H7 (cell line): ENCODE measurements at places on chromosomes 3 and 15. TPM values are rescaled to one million over a fixed set of nuclear protein-coding genes. Genes with fewer than 3 reads are reported as not detected.

- DNase-seq = peak; percentile 82
Measured at GRCh38 chr15:81002331-81003096, 1.8 kb downstream of the TLNRD1 start.

- DNase-seq = no peak
Measured at GRCh38 chr3:9930804-9931418, 2.7 kb upstream of the CRELD1 start.

GRCh38 chr3:24853685-24854490 lies 359.2 kb upstream of the THRB start:
- DNase-seq = no peak

DNA sequence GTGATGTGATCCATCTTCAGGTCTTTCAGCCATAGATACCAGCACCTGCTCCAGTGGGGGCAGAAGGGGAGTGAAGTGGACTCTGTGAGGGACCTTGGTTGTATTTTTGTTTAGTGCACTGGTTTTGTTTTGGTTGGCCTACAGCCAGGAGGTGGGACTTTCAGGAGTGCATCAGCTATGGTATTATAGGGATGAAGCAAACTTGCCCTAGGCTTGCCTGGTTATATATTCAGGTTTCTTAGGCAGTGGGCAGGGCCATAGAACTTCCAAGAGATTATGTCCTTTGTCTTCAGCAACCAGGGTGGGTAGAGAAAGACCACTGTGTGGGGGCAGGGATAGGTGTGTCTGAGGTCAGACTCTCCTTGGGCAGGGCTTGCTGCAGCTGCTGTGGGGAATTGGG lies 337.3 kb upstream of the SGO1 start:
- no peak for DNase-seq

- DNase-seq = no peak
Measured at GRCh38 chr15:30865257-30865656, 38.5 kb upstream of the FAN1 start.

- no peak for DNase-seq
Measured at GRCh38 chr3:25781758-25782594, 1.3 kb downstream of the NGLY1 start.

GRCh38 chr15:69217381-69217780 lies 56.9 kb downstream of the GLCE start:
- DNase-seq = no peak

DNA sequence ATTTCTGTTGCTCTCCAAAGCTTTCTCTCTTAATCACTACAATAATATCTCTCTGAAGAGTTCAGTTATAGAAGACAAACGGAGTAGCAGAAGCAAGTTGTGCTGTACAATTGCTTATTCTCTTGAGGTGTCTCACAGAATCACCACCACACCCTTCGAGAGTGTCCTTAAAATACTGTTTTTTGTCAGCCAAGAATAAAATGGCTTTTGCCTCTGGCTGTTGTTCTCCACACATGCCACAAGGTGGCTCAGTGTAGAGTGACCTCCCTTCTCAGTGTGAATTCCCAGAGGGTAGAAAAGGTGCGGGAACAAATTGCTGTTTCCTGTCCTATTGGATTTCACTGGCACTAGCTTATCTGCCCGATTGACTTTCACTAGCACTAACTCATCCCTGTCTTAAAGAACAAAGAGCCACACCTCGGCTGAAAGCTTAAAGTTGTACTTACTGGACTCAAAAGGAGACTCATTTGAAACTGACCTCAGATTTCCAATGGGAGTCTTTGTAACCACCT lies 134.2 kb upstream of the SATB1 start:
- DNase-seq = peak; percentile 21

DNA sequence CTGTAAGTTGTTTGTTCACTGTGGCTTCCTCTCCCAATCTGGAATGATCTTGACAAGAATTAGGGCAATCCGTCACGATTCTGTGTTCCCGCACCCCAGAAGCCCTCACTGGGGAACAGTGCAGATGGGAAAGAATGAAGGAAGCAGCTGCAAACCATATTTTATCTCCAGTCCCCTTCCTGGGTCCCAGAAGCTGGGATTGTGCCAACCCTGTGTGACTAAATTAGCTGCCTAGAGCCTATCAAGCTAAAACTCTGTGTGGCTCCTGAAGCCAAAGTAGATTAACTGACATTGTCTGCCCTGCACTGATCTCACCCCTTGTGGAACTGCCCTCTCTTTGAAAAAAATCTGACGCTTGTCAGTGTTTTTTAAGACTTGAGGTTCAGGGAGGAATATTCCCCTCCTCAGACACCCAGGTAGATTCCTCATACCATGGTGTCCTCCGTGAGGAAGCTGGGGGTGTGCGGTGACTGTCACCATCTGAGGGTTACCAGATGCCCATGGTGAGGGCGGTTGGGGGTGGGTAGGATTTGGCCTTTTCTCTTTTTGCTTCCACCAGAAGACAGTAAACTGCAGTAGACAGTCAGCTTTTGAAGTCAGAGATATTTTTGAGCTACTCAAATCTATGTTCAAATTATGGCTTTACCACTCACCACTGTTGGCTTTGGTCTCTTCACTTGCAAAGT lies 358.3 kb upstream of the TPM1 start:
- no peak for DNase-seq

DNA sequence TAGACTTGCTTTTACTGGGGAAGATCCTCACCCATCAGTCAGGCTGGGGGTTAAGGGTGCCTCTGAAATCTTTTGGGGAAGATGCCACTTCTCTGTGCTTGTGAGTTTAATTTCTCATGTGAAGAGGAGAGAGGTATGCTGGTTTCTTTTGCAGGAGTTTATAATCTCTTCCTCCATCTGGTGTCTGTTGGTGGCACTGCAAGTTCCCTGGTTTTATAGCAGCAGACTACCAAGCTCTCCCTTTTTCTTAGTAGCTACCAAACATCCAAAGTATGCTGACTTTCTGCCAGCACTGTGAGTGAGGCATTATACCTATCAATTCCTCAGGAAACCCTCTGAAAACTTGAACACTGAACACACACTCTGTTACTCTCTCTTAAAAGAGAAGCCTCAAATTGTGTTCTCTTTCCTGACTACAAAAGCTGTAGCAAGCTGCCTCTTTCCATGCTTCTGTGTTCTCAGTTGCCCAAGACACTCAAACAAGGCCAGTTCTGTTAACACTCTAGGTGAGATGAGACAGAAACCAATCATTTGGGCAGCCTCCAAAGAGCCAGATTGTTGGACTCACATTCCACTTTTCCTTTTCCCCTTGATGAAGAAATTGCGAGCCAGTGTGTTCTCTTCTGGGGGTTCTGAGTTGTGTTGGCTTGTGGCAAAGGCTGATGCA lies 299.5 kb downstream of the GAP43 start:
- DNase-seq = peak; percentile 22

- no peak for DNase-seq
Measured at GRCh38 chr15:54101664-54102270, 123.5 kb downstream of the UNC13C start.

- DNase-seq = no peak
Measured at GRCh38 chr15:89112341-89112971, 24.2 kb downstream of the ABHD2 start.

DNA sequence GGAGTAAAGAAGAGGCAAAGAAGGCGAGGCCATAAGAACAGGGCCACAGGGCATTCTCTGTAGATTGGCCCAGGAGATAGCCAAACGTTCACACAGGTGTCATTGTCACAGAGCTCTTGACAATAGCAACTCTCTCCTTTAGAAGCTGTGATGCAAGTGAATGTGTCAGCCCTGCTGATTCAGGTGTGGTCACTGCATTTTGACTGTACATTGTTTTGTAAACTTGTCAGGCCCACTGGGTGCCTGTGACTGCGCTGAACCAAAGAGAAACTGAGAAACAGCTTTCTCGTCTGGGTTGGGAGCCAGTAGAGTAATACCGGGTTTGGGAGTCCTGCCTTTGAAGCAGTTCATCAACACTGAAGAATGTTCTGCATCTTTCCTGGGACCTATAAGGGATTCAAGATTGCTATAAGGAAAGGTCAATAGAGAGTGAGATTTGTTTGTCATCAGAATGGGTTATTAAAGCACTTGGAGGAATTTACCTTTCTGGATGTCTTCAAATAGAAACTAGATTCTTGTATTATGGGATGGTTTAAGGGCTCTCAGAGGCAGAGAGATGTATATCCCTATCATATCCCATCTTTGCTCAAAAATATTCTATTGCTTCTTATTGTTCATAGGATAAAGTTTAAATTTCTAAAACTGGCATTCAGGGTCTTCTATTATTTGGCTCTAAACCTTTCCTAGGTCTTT lies 45.4 kb downstream of the TMEM45A start:
- DNase-seq = no peak

- no peak for DNase-seq
Measured at GRCh38 chr3:115169808-115170207, 22.7 kb upstream of the ZBTB20 start.

- DNase-seq = no peak
Measured at GRCh38 chr15:60745469-60746061, 266.6 kb upstream of the ICE2 start.

DNA sequence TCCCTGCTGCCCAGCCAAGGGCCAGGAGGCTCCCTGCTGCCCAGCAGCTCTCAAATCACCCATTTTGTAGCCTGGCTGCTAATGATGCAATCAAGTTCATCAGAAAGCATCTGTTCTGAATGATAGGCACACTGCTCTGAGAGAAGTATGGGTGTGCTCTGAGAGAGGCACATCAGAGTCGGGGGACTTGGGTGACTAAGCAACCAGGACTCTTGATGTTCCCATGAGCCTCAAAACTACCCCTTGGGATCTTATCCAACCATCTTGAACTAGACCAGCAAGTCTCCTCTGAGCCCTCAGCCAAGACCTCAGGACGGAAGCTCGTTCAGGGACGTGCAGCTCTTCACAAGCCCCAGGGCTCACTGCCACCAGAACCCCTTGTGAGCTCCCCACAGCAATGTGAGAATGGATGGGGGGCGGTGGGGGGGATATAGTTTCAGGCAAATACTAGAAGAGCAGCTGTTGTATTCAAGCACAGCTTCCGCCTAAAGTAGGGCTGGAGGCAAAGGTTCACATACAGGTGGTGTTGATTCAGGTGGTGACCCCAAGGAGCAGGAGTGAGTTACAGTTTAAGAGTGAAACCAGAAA lies 52.2 kb upstream of the HES1 start:
- DNase-seq = no peak

GRCh38 chr3:140736863-140737460 lies 59.1 kb downstream of the TRIM42 start:
- peak; percentile 47 for DNase-seq

DNA sequence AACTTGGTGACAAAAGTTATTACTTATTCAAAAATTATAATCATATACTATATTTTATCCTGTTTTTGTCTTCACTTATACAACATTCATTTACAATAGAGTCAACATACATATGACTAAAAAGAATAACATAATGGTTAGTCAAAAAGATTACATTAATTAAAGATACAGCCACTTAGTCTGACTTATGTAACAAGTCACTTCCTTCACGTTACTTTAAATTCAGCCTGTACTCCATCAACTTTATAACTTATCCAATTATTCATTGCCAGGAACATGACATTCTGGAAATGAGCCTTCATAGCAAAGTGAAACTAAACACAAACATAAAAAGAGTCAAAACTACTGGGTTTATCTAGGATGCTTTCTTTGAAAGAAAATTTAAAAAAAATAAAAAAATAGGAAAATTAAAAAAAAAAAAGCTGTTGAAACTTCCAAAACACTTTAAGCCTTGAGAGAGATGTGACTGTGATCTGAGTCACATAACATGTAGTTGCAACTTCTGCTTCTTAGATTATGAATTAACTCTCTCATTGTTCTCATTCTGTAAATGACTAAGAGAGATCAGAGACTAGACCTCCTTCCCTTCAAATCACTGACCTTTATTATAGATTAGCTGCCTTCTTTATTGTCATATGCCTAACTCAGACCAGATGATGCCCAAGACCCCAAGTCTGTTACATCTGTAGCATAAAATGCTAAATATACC lies 107.8 kb downstream of the MYRIP start:
- no peak for DNase-seq

GRCh38 chr3:83849106-83849730 lies 1109.6 kb upstream of the CADM2 start:
- DNase-seq = no peak

DNA sequence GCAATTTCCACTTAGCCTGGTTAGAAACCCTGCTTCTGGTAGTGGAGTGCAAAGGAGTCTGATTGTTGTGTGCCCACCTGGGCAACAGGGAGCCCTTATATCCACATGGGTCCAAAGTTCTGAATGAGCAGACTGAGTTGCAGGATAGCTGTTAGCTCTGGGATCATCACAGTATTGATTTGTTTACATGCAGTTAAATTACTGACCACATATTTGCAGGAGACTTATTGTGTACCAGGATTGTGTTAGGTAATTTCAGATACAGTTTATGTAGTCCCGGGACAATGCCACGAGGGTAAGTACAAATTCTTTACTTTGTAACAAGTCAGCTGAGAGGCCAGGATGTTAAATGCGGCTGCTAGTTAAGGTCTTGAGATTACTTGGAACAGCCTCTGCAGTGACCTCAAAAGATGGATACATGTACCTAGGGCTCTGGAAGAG lies 18.8 kb downstream of the ARHGEF26 start:
- DNase-seq = no peak

DNA sequence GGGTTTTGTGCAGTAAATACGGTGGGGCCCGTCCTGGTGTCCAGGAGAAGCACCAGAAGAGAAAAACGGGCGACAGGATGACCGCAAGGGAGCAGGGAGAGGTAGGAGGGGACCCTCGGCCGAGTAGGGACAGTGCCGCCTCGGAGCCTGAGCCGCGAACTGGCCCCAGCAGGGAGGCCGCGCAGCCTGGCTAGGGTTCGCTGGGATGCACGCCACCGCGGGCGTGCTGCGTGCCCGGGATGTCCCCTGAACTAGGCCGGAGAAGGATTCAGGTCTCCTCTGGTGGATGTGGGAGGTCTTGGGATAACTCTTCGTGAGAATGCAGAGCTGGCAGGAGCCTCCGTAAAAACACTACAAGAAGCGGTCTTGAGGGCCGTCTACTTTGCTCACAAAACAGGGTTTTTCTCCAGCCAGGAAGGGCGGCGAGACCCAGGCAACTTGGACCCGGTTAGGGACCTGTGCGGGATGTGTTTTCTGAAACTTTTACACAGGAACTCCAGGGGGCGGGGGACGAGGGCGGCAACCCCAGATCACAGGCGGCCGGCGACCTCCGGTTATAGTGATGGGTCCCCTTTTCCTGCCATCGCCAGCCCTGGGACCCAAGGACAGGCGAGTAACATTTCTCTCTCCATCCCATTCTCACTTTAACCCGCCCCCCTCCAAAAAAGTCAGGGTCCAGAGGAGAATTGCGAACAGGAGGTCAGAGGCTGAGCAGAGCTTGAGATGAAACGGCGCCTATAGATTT lies 35.5 kb downstream of the NR2F2 start:
- peak; percentile 76 for DNase-seq

Gene NCK1
- 19.4 and 25.9 TPM in 2 replicates for total RNA-seq

Gene SLC9C1
- 0.38 and 0.41 TPM in 2 replicates for total RNA-seq

Gene PRR20G
- 0.22 TPM in 1 of 2 replicates, not detected in the other for total RNA-seq

Gene TRPM1
- total RNA-seq = 0.48 and 0.89 TPM in 2 replicates

Gene PRSS50
- total RNA-seq = 0.07 and 0.92 TPM in 2 replicates

Gene UTS2B
- total RNA-seq = 0.28 TPM in 1 of 2 replicates, not detected in the other

Gene FEZF2
- 0.14 TPM in 1 of 2 replicates, not detected in the other for total RNA-seq

Gene RASL12
- 20.9 and 22.1 TPM in 2 replicates for total RNA-seq

Gene ARHGAP11A
- total RNA-seq = 40.9 and 53.1 TPM in 2 replicates

Gene CYP1A2
- total RNA-seq = not detected in 2 replicates

Gene PRC1
- 143 and 195 TPM in 2 replicates for total RNA-seq
